Psoas muscle (tissue), 8 donors: ENCODE measurements at places on chromosomes 16 and 17. TPM values are rescaled to one million over a fixed set of nuclear protein-coding genes. Genes with fewer than 3 reads are reported as not detected.

- H3K4me3 ChIP-seq: no peak overlapping the region
- H3K36me3 ChIP-seq: no peaks in the 10 kb centered on the region
- no peaks in the 10 kb centered on the region for H3K4me1 ChIP-seq
- no peak overlapping the region for H3K27ac ChIP-seq
Measured at GRCh38 chr17:2547176-2547575, 35.5 kb upstream of the METTL16 start.

DNA sequence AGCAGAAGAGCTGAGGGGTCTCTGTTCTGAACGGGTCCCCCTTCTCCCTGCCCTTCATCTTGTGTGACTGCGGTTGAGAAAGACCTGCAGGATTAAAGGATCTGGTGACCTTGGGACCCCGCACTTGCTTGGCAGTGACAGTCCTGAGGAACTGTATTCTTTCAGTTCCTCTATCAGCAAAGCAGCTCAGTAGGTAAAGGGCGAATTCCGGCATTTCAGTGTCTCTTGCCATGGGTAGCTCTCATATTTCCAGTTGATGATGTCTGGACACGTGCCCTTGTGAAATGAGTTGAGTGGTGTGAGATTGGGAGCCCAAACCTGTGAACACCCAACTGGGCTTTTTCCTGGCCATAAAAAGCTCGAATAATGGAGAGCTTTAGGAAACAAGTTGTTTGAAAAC lies 135.7 kb downstream of the PRKCA start:
- H3K27me3 ChIP-seq: no peaks in the 10 kb centered on the region
- DNase-seq: no peak
- H3K4me3 ChIP-seq: no peak overlapping the region
- no peak overlapping the region for H3K27ac ChIP-seq
- no peaks in the 10 kb centered on the region for H3K36me3 ChIP-seq

PRSS53 gene
- total RNA-seq: 0.32 TPM

C16orf92 gene
- total RNA-seq: not detected

KPNB1 gene
- 202 TPM for total RNA-seq

TNP2 gene
- not detected for total RNA-seq

TMIGD1 gene
- not detected for total RNA-seq
